Jurkat, Clone E6-1 (cell line): ENCODE measurements at places on chromosomes 11 and 22.

- DNase-seq: peak; percentile 74
Measured at GRCh38 chr11:46315033-46315738, 32.1 kb upstream of the DGKZ start.

- DNase-seq: no peak
Measured at GRCh38 chr11:18699848-18700261, 1.3 kb downstream of the TMEM86A start.

- DNase-seq: no peak
Measured at GRCh38 chr11:88288560-88288959, 49.0 kb downstream of the CTSC start.

GRCh38 chr11:121417055-121417551 is 35.0 kb upstream of the SORL1 start:
- peak; percentile 89 for DNase-seq

DNA sequence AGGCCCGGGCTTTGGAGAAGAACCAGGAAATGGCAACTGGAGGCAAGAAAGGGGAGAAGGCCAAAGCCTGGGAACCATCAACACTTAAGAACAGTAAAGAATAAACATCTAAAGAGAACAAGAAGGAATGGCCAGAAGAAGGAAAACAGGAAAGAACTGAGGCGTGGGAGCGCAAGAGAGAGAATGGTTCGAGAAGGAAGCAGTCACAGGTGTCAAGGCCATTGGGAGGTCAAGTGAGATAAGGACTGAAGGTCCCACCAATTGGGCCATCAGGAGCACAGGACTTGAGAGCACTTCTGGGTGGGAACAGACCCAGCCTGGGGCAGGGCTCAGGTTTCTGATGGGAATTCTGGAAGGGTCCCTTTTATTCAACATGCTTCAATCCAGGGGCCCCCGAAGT is 697 bp upstream of the SCGB1A1 start:
- no peak for DNase-seq

GRCh38 chr11:84145616-84146185 is 859.5 kb upstream of the CCDC90B start:
- DNase-seq: no peak

DNA sequence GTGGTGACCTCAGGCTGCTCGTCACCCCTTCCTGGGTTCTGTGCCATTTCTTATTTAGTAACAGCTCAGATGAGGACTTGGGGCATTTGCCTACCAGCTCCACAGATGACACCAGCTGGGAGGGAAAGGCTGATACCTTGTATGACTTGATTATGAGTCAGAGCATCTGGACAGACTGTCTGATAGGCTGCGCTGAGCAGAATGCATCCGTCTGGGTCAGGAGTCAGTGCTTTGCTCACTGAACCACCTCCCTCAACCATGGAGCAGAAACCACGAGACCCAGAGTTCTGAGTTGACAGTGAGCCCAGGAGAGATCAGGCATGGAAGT is 6.8 kb downstream of the ST14 start:
- no peak for DNase-seq

DNA sequence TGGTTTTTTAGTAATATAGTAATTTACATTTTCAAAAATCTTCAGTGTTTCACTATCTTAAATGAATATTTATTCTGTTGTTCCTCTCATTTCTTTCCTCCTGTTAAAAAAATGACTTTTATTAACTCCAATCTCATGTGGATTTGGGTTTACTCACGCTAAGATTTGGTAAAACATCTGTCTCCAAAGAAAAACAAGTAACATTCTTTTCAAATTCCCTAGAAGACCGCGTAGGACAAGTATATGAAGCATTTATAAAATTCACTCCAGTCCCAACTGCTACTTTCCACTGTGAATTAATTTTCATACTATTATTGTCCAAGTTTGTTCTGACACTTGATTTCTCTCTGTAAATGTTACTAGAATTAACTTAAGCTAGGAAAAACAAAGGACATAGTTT is 26.2 kb downstream of the SBF2 start:
- DNase-seq: no peak

DNA sequence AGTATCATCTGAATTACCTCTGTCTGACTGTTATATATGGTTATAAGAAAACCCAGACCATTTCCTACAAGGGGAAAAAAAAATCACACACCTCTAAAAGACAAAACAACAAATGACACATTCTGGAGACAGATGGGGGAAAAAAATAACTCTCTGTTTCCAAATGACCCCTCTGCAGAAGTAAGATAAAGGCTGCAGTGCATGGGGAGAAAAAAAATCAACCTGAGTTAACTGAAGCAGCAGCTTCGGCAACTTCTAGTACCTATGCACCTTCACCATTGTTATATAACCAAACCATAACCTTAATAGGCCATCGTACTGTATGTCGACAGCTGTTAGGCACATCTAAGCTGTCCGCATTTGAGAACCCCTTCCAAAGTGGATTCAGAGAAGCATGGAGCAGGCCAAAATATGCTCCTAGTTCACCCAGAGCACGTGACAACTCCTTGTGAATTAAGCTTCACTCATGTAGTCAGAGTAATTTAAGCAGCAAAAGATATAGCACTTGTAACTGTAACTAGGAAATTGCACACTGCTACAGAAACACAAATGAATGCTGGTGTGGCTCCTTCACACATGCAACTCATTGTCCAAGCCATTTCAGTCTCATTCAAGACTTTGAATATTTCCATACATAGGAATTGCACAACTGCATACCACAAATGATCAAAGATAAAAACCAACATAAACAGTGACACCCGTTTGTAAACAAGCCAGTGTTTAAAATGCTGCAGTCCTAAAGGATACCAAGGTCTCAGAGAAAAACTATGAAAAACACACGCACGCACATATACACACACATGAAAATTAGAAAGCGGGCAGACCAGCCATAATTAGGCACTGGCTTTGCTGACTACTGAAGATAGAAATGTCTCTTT is 2.7 kb downstream of the SIK3 start:
- no peak for DNase-seq

- DNase-seq: peak; percentile 15
Measured at GRCh38 chr11:134792044-134792443, 380.0 kb upstream of the B3GAT1 start.

DNA sequence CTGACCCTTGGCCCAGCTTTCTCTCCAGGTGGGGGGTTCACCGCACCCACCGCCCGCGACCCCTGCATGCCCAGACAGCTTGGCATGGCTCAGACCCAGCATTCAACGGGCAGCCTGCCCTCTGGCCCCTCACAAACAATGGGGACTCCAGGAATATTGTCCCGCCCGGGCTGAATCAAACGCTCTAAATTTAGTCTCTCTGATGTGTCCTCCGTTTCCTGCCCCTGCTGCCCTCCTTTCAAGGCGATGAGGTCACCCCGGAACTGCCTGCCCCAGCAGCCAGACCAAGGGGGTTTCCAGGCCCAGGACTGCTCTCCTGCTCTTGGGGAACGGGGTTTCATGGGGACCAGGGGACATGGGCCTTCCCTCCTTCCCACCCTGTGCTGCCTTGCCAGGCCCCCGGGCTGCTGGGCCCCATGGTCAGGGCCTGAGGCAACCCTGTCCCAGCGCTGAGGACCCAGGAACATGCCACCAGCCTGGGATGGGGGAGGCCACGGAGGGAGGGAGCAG is 10.1 kb upstream of the PDGFB start:
- no peak for DNase-seq

- no peak for DNase-seq
Measured at GRCh38 chr11:8593455-8593854, 573 bp downstream of the STK33 start.

DNA sequence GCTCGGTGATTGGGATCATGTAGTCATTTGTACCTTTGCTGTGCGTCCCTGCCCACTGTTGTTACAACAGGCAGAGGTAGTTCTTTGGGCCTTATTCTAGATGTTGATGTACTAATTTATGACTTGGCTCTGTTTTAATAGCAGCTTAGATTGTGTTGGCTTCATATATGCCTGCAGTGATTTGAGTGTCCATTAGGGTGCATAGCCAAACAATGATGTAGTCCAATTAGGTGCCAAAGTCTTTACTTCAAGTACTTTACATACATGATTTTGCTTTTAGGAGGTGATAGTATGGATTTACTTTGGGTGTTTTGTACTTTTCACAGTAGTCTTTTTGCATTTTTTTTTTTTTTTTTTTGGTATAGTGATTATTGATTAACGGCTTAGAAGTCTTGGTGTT is 46.4 kb downstream of the PPP6R3 start:
- no peak for DNase-seq

- no peak for DNase-seq
Measured at GRCh38 chr11:104858882-104859775, 39.1 kb downstream of the CASP12 start.

DNA sequence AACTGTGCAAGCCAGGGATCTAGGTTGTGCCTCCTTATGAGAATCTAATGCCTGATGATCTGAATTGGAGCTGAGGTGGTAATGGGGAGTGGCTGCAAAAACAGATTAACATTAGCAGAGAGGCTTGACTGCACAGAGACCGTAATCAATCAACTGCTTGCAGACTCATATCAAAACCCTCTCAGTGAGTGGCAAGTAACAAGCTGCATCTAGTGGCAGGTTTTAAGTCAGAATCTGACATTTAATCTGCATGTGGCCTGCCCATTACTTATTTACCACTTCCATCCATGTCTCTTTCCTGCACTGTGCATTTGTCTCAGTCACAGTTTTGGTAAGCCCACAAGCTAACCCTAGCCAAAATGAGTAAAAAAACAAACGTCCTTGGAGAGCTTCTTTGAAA is 11.2 kb downstream of the C11orf58 start:
- DNase-seq: no peak

DNA sequence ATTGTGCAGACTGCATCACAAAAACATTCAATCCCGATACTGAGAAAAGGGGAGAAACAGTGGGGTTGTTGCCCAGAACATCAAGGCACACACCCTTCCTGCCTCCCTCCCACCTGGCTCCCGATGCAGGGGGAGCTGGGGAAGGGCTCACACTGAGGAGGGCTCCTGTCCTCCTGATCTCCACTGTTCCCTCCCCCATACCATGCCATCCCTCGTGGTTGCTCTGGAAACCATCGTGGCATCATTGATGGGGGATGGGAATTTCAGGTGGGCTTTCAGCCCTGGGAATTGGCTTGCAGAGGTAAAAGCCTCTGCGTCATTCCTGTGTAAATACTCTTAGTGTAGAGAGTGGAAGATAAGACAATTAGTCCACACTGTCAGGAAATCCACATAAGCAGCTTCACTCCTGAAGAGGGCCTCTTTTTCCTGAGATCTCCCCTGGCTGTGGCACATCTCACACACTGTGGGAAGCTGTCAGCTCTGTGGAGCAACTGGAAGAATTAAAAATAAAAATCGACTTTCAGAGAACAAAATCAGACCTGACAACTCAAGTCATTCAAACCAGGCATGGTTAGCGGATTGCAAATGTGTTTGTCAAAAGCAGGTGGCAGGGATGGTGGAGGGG is 176.0 kb downstream of the CHST1 start:
- no peak for DNase-seq

- DNase-seq: no peak
Measured at GRCh38 chr11:72391638-72392423, 42.5 kb downstream of the CLPB start.

GRCh38 chr11:82864268-82864667 is 36.0 kb downstream of the PRCP start:
- DNase-seq: peak; percentile 8

- no peak for DNase-seq
Measured at GRCh38 chr11:91199866-91200265, 977.0 kb upstream of the CHORDC1 start.

GRCh38 chr11:132062541-132062940 is 692.1 kb downstream of the NTM start:
- DNase-seq: no peak

- DNase-seq: no peak
Measured at GRCh38 chr11:66268952-66269905, 790 bp downstream of the RAB1B start.
